Stimulated activated CD4-positive, alpha-beta T cell treated with anti-CD3 and anti-CD28 coated beads, Interleukin-15, amount 100 ng/mL, for 1 hour (primary cell): ENCODE measurements at places on chromosomes 3 and 15.

GRCh38 chr3:138389841-138390581, 41.6 kb downstream of the MRAS start:
- no peak for DNase-seq

GRCh38 chr15:97078591-97078990, 748.1 kb downstream of the NR2F2 start:
- DNase-seq, result no peak

GRCh38 chr3:195908694-195909581, 587 bp upstream of the TNK2 start:
- no peak for DNase-seq

DNA sequence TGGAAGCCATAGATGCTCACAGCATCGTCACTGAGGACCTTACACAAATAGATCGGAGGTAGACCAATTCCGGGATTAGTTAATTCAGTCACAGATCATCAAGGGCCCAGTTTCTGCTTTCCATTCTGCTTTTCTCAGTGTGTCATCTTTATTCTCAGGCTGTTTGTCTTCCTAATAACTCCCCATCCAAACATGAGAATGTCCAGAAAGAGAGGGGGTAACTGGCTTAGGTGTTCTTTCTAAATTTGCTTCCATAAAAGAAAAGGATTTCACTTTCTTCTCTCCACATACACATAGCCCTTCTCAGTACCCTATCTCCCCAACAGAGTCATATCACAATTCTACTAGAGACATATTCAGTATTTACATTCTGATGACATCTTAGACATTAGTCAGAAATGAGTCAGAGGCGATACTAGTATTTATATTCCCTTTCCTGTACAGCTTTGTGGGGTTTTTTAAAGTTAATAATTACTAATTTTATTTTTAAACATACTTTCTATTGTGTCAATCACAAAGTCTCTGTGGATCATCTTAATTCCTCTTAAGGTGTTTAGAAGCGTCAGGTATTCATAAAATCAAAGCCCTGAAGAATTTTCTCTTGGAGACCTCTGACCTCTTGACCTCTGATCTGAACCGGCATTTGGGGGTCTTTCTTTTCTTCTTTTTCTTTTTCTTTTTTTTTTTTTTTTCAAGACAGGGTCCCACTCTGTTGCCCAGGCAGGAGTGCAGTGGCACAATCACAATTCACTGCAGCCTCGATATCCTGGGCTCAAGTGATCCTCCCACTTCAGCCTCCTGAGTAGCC, 24.3 kb upstream of the IL12A start:
- no peak for DNase-seq

DNA sequence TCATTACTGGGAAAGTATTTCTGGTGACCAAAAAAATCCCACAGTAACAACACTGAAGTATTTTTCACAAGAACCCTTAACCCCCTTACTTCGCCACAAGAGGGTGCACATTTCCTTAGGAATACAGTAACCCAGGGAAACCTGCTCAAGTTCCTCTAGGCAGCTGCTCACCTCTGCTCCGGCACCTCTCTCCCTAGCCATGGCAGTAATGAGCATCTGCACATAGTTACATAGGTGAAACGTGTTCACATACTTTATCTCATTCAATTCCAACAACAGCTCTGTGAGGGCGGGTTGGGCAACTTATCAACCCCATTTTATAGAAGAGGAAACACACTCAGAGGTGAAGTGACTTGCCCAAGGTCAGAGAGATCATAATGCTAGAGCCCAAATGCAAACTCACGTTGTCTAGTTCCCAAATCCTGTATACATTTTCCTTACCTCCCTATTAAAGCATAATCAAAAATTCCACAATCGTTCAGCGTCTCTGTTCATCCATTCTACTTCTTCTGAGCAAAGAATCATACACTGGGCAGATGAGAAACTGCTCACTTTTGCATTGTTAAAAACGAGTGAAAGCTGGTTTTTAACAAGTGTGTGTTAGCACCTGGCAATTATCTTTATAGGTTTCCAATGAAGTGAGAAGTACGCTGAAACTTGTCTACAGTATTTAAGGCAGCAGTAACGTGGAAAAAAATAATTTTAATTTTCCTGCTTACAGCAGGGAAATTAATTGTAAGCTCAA, 90.7 kb downstream of the IGF2BP2 start:
- no peak for DNase-seq

GRCh38 chr3:52012699-52013098, 17.0 kb upstream of the RPL29 start:
- no peak for DNase-seq

DNA sequence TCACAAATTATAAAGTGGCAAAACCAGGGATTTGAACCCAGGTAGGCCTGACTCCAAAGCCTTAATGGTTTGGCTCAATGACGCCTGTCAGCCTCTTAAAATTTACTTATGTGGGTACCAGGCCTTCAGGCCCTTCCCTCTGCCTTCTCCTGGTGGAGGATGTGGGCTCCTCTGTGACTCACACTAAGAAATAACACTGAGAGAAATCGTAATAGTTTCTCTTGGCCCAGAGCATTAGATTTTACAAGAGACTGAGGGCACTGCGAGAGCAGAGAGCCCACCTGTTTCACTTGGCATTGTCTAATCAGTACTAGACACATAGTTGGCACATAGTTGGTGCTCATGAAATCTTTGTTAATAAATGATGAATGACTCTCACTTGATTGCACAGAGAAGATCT, 505.2 kb downstream of the SHQ1 start:
- DNase-seq, result no peak

GRCh38 chr3:63030666-63031065, 155.4 kb upstream of the CADPS start:
- DNase-seq, result no peak

GRCh38 chr3:33803252-33803651, 4.8 kb downstream of the PDCD6IP start:
- no peak for DNase-seq

GRCh38 chr3:50599115-50599715, 12.4 kb downstream of the CISH start:
- DNase-seq, result no peak
